SK-N-SH treated with all-trans-retinoic acid at 6 μM for 48 hours (cell line): ENCODE measurements at places on chromosomes 3 and 15.

- ATAC-seq, result peak; percentile 3; the same call in 1 of the 3 replicates
Measured at GRCh38 chr15:65292938-65293518, 2.8 kb upstream of the RNU5A-1 start.

DNA sequence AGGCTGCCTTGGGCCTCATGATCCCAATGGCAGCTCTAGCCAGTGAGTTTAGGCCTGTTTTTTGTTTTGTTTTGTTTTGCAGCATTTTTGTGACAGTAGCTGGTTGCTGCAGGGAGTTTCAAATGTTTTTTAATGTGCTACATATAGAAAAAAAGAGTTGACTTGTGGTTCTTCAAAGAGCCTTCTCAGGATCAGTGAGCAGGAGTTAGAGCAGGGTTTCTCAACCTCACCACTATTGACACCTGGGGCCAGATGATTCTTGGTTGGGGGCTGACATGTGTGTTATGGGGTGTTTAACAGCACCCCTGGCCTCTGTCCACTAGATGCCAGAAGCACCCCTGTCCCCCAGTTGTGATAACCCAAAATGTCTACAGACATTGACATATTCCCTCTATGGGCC lies 17.9 kb downstream of the APH1B start:
- ATAC-seq, result no peak

GRCh38 chr3:123337226-123337625 lies 111.7 kb downstream of the ADCY5 start:
- ATAC-seq, result no peak

- no peak for ATAC-seq
Measured at GRCh38 chr15:58748040-58748851, 1.3 kb downstream of the ADAM10 start.

DNA sequence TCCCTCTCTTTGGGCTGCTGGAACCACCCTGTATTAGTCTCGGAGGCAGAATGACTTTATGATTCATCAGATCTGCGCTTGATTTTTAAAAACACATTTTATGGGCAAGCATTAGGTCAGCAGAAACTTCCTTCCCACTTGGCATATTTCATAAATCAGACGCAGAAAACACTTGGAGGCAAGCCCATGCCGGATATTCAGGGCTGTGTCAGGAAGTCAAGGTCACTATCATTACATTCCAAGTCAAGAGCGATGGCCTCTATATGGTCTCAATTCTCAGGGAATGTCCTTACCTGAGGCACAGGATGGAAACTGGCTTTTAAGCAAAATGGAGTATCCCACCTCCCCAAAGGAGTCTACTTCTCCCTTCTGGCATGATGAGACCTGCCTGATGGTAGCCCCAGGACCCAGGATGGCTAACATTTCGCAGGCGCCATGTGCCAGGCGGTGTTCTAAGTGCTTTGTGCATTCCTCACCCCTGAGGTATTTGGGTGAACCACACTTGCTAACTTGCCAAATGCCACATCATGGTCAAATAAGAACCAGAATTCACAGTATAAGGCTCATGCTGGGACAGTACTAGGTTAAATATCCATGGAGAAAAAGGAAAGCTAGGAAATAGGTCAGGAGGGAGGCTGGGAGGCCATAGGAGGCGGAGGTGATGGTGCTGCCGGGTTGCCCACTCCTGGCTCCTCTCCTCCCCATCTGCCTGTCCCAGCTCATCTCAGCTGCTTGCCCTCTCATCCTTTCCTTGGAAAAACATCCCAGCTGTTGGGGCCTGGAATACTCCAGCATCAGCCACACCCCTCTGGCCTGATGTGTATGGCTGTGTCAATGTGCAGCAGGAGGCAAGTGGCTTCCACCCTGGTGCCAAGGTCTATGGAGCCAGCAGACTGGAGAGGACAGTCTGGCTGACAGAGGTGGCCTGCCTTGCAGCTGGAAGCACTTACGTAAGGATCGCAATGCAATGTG lies 18.8 kb downstream of the BCL2L10 start:
- ATAC-seq, result peak; percentile 87

- ATAC-seq, result no peak
Measured at GRCh38 chr3:24433838-24434591, 60.6 kb downstream of the THRB start.

- ATAC-seq, result no peak
Measured at GRCh38 chr3:149267565-149267964, 45.9 kb upstream of the CP start.

- no peak for ATAC-seq
Measured at GRCh38 chr3:114504941-114505628, 211.3 kb downstream of the TIGIT start.

- ATAC-seq, result no peak
Measured at GRCh38 chr15:60254416-60254815, 143.4 kb downstream of the ANXA2 start.

GRCh38 chr3:83523470-83524073 lies 1435.2 kb upstream of the CADM2 start:
- ATAC-seq, result peak; percentile 100

GRCh38 chr3:134543113-134543512 lies 57.3 kb downstream of the CEP63 start:
- no peak for ATAC-seq

- no peak for ATAC-seq
Measured at GRCh38 chr15:69677403-69677802, 224.8 kb downstream of the RPLP1 start.

GRCh38 chr15:79294075-79294474 lies 11.6 kb downstream of the ANKRD34C start:
- ATAC-seq, result no peak

DNA sequence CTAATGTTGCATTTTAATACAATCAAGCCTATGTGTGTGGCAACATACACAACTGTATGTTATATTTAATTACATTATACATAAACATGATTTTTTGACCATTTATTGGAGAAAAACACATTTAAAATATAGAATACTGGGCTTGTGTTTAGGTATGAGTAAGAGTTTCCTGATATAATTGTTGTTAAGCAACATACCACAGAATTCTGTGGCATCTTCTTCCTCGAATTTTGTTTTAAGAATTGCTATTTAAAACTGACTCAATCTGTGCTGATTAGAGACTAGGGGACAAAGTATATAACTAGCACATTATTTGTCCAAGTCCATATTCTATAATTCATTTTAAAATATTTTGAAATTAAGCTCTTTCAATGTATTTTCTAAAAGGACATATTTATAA lies 376.8 kb upstream of the THBS1 start:
- ATAC-seq, result no peak

DNA sequence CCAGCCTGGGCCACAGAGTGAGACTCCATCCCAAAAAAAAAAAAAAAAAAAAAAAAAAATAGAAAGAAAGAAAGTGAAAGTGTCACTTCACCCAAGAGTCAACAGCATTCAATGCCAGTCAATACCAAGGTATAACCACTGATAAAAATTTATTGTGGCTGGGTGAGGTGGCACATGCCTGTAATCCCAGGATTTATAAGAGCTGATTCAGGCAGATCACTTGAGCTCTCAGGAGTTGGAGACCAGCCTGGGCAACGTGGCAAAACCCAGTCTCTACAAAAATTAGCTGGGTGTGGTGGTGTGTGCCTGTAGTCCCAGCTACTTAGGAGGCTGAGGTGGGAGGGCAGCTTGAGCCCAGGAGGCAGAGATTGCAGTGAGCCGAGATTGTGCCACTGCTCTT lies 46.5 kb upstream of the PIK3CB start:
- no peak for ATAC-seq

- ATAC-seq, result no peak
Measured at GRCh38 chr3:175428466-175428865, 569.3 kb downstream of the NAALADL2 start.

- ATAC-seq, result no peak
Measured at GRCh38 chr3:37346227-37347005, 172.0 kb upstream of the LRRFIP2 start.

GRCh38 chr15:84822653-84823281 lies 5.6 kb downstream of the ALPK3 start:
- no peak for ATAC-seq

GRCh38 chr15:66899555-66900350 lies 165.6 kb upstream of the SMAD3 start:
- no peak for ATAC-seq

DNA sequence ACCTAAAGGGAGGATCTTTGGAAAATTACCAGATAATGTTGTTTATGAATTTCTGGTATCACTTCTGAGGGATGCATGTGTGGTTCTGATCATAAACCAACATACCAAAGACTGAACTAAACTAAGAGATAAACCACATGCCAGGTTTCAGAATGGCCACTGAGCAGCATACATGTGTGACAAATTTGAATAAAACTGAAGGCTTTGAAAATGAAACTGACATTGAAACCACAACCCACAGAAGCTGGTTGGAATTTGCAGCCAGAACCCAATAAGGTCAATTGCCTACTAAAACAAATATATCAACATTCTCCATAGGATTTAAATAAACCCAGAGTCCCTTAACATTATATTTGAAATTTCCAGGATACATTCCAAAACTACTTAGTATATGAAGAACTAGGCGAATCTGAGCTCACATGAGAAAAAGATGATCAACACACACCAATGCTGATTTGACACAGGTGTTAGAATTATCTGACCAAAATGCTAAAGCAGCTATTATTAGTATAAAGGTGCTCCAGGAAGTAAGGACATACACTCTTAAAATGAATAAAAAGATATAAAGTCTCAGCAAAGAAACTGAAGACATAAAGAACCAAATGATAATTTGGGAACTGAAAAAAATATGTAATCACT lies 125.0 kb downstream of the ZNF280D start:
- ATAC-seq, result no peak

GRCh38 chr3:74445541-74445940 lies 168.9 kb downstream of the CNTN3 start:
- no peak for ATAC-seq

- no peak for ATAC-seq
Measured at GRCh38 chr3:195124378-195124992, 146.5 kb downstream of the XXYLT1 start.

GRCh38 chr15:51368307-51368706 lies 26.9 kb downstream of the GLDN start:
- ATAC-seq, result no peak

- peak; percentile 32; the same call in 1 of the 3 replicates for ATAC-seq
Measured at GRCh38 chr3:37820286-37820685, 41.4 kb upstream of the CTDSPL start.

- no peak for ATAC-seq
Measured at GRCh38 chr3:193499801-193500485, 54.8 kb downstream of the ATP13A4 start.

DNA sequence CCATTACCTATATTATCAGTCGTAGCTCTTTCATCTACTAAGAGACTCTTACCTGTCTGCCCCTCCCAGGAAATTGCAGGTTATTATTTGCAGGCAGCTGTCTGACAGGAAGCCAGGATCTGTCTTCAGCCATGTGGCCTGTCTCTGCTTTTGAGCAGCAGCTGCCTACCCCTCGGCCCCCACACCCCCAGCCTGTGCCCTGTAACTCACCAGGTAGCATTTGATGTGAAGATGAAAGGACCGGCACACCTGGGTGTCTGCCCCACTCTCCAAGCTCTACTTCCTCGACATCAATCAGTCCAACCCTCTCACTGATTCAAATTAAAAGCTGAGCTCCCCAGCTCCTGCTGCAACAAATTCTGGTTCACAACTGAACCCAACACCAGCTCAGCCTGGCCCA lies 197.2 kb upstream of the CTNNB1 start:
- ATAC-seq, result no peak

GRCh38 chr3:175378348-175378747 lies 519.2 kb downstream of the NAALADL2 start:
- no peak for ATAC-seq

- ATAC-seq, result peak; percentile 80
Measured at GRCh38 chr3:184345317-184346144, 8.1 kb downstream of the FAM131A start.

- ATAC-seq, result no peak
Measured at GRCh38 chr3:78273326-78273725, 1233.4 kb downstream of the ROBO2 start.

DNA sequence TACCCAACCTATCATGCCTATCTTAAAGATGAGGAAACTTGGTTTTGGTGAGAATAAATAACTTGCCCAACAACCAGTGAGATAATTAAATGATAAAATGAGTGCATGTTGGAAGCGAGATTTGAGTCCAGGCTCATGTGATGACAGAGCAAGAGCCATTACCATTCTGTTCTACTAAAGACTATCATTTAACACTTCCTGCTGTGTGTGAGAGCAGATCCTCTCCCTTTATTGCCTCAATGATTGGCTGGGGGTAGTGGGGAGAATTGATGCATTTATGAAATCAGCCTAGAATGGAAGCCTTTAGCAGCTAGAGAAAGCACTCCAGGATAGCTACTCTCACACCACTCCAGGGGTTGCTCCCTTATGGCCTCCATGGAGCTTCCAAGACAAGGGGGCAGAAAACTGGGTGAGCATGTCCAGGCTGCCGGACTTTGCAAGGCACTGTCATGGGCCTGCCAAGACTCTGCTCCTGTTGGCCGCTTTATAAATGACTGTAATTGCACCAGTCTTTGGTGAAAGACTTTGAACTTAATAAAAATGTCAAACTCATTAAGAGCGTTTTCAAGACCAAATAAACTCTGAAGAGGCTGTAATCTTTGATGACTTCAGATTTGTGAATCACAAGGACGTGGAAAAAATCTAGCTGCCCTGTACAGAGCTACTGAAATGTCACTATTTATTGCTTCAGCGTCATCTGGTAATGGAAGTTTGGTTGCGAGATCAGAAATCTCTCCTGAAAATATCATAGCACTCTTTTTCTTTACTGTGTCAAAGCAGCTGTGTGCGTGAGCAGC lies 209.1 kb upstream of the NR2E3 start:
- ATAC-seq, result no peak

GRCh38 chr3:141528800-141529199 lies 42.0 kb downstream of the RASA2 start:
- no peak for ATAC-seq

DNA sequence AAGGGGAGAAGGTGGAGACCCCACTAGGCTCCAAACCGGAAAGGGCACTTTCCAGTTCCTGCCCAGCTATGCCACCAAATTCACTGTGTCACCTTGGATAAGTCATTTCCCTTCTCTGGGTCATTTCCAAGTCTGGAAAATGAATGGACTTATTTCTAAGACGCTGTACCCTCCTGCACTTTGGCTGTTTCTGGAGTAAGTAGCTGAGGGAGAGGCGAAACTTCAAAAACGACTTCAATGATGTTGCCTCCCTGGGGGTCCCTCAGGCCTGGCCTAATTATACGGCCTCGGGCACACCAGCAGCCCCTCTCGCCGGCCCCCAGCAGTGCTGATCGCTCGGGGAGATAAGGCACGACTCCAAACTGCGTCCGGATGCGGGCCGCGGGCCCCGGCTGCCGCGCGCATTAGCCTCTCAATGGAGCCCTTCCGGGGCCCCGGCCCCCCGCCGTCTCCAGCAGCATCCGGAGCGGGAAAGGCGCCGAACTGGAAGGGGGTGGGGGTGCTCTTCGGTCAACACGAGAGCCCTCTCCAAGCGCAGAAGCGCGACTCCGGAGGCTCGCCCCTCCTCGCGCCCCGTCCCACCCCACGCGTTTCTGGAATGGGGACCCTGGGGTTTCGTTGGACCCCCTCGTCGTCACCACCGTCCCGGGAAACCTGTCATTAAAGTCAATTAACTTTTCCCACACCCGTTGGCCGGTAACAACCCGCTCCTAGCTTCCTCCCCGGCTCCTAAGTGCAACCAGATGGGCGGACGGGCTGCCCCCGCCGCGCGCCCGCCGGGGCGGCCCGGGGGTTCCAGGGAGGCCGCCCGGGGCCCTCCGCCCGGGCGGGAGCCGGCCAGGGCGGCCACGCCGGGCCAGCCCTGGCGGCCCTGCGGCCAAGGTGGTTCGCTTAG lies 4.8 kb downstream of the HES1 start:
- ATAC-seq, result peak; percentile 6
